ENCODE measurements at places on chromosomes 3 and 15.
A peak's percentile ranks its signal among the peaks of the same experiment; 100 is the strongest.

- DNase-seq = peak; percentile 6
Observed at GRCh38 chr3:72632129-72632528, 216.1 kb downstream of the SHQ1 start.

- DNase-seq = no peak
Observed at GRCh38 chr3:169758359-169758994, 6.4 kb downstream of the TERC start.

DNA sequence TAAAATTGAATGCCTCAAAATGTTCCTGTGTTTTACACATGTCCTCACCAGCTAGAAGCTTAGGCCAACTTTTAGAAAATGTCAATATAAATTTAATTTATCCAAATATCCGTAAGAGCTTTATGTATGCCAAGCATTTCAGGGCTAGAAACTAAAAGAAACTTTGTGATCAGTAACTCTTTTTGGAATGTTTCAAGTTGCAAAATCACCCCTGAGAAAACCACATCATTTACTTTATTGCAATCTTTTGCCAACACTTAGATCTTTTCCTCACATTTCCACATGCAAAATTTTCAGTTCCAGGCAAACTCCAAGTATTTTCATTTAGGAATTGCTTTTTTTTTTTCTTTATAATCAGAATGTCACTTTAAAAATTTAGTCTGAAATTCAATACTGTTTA is 20.1 kb upstream of the IGF1R start:
- DNase-seq = no peak

DNA sequence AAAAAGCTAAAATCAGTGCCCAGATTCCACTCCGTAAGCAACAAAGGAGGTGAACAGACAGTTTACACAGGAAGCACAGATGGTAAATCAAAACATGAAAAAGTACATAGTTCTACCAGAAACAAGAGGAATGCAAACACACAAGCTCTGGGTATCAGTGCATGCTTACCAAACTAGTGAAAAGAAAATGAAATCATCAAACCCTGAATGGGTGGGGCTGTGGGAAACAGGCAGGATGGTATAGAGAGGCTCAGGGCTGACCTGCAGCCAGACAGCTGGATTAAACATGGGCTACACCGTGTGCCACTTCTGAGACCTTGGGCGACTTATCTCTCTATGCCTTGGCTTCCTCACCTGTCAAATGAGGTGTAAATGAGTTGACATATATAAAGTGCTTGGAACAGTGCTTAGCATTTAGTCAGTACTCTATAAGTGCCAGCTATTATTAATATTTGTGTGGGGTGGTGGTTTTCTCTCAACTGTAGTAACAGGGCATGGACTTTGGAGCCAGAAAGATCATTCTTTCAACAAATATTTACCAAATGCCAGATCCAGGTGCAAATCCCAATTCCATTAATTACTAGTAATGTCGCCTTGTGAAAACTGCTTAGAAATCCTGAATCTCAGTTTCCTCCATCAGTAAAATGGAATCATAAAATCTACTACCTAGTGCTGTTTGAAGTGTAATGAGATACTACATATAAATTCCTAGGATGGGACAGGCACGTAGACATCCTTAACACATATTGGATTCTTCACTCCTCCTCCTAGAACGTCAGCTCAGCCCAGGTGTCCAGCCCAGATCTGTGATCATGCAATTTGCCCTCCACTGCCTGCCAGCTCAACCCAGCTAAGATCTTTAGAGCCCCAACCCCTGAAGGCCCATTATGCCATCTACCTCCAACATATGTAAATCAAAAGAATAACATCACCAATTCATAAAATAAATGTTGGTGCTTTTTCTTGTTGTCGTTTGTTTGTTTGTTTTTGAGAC is 55.5 kb upstream of the SMAD3 start:
- no peak for DNase-seq

DNA sequence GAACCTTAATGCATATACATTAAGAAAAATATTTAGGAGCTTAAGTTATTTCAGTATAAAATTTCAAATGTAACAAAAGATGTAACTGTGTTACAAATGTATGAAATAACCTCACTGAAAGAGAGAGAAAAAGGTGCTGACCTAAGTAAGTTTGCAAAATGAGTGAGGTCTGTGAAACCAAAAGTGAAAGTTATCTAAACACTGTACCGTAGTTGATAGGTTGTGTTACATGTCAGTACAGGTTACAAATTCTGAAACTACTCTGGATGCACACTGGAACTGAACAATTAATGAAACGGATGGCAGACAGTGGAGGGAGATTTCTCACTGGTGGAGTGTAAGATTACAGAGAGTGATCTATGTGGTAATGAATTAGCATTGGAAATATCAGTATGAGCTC is 420.7 kb downstream of the ZNF385D start:
- DNase-seq = peak; percentile 8

- no peak for DNase-seq
Observed at GRCh38 chr3:106813742-106814141, 563.5 kb upstream of the CCDC54 start.

GRCh38 chr3:128273841-128274573 is 120.7 kb downstream of the EEFSEC start:
- DNase-seq = no peak

DNA sequence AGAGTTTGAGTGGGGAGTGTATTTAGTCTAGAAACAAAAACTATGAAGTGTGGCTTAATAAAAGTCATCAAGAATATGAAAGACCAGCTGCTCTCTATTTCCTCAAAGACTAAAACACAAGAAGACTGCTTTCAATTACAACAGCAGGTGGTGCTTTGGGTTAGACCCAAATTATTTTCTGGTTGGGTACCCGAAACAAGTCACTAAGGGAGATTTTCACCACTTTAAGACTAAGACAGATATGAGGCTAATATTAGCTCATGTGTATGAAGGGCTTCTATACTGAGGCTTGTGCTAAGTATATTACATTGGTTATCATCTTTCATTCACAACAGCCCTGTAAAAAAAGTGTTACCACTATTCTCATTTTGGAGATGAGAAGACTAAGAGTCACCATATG is 43.1 kb downstream of the COL8A1 start:
- no peak for DNase-seq

DNA sequence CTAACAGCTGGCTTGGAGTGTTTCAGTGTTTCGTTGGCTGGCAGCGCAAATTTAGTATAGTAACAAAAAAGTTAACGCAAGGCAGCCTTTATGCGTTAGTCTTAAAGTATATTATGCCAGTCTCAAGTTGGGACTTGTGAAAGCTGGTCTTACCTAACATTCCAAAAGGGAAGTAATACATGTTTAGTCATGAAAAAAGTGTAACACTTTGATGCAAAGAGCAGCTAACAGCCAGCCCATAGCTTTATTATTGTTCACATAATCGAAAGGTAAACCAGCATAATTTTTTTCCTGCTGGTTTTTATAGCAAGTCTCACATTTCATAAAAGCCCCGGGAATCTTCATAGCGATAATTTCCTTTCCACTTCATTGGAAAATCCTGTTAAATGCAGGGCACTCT is 2.4 kb upstream of the GPR87 start:
- DNase-seq = no peak

DNA sequence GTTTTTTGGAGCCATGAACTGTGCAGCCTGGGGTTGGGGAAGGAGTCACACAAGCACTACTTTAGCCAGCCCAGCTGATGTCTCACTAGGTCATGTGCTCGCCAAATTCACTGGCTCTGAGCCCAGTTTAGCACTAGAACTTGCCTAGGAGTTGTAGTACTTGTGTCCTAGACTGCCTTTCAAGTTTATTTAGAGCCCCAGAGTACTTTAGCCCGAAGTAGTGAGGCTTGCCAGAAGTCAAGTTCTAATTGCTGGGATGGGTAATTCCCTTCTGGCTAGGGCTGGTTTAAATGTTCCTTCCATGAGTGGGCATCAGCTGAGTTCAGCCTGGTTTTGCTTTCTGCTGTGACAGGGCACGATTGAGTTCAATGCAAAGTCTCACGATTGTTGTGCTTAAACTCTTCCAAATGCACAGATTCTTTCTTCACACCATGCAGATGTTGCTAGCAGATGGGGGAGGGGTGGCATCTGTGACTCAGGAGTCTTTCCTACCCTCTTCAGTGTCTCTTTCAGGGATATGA is 228.2 kb upstream of the ZPLD1 start:
- DNase-seq = no peak

GRCh38 chr15:66253418-66254088 is at the start of gene MEGF11:
TSS of gene MEGF11 (minus strand) at chr15:66253750. CDS start at chr15:66128403, 125,347 bp downstream.
- no peak for DNase-seq

DNA sequence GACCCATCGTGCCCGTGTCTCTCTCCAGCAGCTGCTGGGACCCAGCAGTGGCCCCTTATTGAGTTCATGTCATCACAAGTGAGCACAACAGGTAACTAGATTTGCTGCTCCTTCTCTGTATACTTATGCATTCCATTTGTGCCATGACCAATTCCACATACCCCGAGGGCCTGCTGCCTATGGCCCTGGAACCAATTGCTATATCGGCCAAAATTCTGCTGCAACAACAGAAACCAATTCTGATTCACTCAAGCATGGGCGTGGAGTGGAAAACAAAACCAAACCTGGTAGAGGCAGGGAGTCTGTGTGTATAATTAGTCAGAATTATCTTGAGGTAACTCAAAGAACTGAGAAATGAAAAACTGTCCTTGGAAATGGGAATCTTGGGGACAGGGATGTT is 516.6 kb downstream of the EPHB1 start:
- no peak for DNase-seq

DNA sequence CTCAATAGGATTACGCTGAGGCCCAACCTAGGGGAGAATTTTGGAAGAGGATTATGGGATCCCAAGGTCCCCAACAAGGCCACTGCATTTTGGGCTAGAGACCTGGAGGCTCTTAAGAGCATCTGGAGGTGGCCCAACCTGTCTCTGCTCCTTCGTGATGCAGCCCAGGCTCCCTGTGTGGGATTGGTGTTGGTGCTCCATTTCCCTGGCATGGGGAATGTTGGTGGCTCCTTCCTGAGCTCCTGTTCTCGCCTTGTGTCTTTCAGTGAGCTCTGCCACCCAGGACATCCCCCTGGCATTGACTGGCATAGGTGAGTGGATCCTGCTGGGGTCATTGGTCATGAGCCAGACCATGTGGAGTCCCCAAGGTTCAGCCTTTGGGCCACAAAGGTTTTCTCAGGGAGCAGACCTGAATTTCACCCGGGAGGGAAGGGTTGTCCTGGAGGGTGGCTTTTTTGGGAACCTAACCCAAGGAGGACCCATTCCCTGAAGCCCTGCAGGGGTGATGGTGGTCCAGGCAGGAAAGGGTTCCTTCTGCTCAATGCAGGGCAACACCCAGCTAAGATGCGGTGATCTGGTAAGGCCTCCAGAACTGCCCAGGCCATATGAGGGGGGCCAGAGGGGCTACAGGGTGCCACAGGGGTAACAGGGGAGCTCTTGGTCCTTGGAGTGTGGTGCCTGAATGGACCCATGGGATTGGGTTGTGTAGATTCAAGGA is 202.5 kb downstream of the UBE3A start:
- no peak for DNase-seq

DNA sequence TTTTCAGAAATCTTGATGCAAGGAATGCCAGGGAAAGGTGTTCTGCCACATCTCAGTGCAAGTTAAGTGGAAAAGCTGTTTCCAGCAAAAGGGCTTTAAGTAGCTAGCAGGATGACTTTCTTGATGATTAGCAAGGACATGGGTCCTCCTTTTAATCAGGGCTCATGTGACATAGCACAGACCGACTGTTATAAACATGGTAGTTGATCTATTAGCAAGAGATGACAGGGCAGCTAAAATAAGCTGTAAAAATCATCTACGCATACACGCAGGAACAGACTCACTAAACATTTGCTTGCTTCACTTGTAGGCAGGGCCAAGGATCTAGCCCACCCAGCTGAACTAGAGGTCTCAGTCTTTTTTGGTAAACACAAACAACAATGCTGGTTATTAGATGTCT is 69.0 kb downstream of the GOLIM4 start:
- DNase-seq = no peak

GRCh38 chr3:49738067-49738713 is 14.4 kb upstream of the GMPPB start:
- no peak for DNase-seq

DNA sequence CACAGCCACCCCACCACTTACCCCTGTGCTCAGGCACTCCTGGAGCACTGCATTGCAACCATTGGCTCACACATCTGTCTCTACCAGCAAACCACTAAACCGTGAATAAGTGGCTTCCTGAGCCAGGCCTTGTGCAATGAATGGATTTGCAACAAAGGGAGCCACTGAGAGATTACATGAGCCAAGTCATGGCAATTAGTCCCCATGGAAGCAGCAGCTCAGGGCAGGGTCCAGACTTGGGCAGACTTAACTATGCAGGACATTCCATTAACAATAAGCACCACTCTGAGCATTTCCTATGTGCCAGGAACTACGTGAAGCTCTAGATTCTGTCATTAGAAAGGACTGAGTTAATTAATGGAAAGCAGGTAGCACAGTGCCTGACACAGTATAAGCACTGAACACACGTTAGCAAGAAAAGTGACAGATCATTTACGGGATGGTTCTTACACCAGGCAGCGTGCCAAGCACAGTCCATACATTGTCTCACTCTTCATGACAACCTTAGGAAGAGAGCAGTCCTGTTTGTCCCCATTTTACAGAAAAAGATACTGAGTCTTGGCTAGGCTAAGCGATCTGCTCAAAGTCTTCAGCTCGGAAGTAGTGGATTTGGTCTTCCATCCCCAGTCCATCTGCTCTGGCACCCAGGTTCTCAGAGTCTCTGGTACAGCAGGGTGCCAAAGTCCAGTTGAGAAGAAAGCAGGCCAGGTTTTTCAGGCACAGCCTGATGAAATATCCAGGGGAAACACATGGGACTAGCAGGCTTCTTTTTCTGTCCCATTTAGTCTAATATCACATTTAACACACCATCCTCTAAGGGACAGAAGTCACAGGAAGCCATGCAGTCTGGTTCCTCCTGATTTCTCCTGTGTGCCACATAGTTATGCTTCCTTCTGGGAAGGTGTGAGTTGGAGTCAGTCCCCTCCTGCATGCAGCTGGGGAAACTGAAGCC is 44.1 kb downstream of the LIPC start:
- DNase-seq = peak; percentile 76

DNA sequence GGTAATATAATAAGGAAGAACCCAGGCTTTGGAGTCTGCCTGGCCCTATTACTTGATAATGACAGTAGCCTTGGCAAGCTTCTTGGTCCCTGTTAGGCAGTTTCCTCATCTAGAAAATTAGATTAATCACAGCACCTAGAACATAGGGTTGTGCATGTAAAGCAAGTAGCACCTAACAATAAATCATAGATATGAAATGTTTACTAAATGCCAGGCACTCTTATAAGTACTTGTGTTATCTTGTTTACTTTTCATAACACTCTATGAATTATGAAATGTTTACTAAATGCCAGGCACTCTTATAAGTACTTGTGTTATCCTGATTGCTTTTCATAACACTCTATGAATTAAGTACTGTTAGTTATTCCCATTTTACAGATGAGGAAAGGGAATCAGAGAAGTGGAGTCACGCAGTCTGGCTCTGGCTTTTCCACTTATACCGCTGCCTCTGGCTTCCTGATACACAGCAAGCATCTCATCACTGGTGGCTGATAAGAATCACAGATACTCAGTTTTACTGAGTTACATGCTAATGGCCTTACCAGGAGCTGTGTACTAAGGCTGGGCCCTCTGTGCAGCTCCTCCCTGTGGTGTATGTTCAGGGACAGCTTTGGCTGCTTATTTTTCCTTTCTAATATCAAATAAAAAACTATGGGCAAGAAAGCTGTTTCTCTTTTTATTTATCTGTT is 123.4 kb downstream of the FEZF2 start:
- DNase-seq = no peak

Measured in RCC 7860 (cell line).